NCI-H460 (cell line): ENCODE measurements at places on chromosomes 2 and 18. TPM values are rescaled to one million over a fixed set of nuclear protein-coding genes. Genes with fewer than 3 reads are reported as not detected.

DNA sequence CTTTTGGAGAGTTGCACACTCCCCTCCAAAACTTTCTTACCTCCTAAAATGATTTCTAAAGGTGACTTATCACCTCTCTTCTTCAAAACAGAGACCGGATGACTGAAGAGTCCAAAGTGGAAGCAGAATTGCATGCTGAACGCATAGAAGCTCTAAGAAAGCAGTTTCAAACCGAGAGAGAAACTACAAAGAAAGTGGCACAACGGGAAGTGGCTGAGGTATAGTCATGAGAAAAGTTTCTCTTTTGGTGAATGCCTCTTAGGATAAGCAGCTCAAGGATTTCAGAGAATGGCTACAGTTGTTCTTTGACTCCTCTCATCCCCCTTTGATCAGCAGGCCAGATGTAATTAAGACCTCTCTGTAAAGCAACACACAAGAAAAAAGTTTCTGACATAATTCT is 73.6 kb downstream of the GTF3C3 start:
- DNase-seq = no peak

DNA sequence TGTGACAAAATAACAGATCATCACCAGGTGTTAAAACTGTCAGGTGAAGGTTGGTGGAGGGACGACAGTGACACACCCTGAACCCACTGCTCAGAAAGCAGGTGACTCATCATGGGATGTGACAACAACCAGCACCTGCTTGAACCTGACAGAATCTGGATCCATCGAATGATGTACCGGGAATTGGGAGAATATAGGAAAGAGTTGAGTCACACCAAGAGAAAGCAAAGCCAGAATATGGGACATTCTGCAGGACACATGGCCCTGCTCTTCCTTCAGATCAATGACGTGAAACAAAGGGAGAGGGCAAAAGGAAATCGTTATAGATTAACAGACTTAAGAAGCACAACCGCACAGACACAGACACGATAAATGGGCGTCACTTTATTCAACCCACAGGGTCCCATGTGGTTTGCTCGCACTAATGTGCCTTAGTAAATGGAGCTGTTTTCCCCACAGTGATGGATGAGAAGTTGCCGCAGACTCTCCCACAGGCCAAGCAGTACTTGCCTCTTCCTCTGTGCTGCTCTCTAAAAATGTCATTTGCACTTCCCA is 100.1 kb downstream of the CRACDL start:
- no peak for DNase-seq

- peak; percentile 18 for DNase-seq
Observed at GRCh38 chr2:233210843-233211547, 40.5 kb upstream of the ATG16L1 start.

- no peak for DNase-seq
Observed at GRCh38 chr2:15009681-15010080, 377.2 kb downstream of the LRATD1 start.

- no peak for DNase-seq
Observed at GRCh38 chr18:79588636-79589481, 90.7 kb upstream of the CTDP1 start.

DNA sequence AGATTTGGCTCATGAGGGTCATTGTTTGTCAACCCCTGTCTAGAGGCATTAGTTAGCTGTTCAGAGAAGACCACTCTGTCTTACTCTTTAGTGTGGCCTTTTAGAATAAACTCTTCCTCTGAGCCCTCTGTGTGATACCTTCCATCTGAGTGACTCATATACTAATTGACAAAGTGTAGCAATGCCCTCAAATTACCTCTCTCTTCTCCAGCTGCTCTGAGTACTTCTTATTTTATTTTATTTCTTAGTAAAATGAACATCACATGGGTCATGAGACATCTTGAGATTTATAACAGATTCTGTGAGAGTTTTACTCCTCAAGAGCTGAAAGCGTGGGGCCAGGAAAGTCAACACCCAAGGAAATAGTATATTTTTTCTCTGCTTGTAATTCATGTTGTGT is 67.4 kb downstream of the KCTD18 start:
- DNase-seq = no peak

- no peak for DNase-seq
Observed at GRCh38 chr18:72376256-72376655, 167.9 kb downstream of the CBLN2 start.

GRCh38 chr18:35389095-35389618 is 12.0 kb upstream of the ZNF396 start:
- DNase-seq = no peak

- DNase-seq = no peak
Observed at GRCh38 chr18:74438091-74438490, 19.0 kb downstream of the DIPK1C start.

GRCh38 chr18:35756506-35757117 is 175.1 kb downstream of the GALNT1 start:
- peak; percentile 52 for DNase-seq

DNA sequence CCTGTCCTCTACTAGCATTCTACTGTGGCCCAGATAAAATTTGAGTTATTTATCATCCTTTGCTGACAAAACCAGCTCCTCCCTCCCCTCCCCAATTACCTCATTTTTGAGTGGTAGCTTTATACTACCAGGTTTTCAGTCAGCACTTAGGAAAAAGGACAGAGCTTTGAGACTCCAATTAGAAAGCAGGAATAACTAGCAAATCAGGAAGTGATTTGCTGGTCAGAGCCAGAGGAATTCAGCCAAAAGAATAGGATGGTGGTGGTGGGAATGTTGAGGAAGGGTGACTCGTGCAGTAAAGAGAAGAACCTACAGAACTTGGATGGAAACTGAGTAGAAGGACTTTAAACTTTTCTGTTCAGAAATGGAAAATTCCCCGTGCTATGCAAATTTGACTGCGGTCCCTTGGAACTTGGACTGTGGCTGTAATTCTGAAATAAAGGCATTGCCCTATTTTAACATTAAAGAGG is 3.7 kb downstream of the MYL12B start:
- DNase-seq = no peak

DNA sequence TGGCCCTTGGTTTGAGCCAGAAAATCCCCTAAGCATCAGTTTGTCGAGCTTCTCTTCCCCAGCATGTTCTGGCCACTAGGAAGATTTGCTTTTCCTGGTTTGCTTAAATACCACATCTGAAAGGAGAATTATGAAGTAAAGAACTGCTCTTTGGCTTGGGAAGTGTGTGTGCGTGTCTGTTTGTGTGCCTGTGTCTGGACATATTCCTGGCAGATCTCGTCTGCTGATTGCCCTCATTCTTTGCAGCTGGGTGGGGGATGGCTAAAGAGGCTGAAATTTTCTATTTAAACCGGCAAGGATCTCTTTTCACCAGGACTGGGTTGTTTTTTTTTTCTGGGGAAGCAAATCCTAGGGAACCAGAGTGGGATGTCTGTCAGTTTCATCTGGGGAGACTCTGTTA is 57.3 kb upstream of the MBOAT2 start:
- no peak for DNase-seq

- no peak for DNase-seq
Observed at GRCh38 chr2:202541137-202541536, 93.6 kb upstream of the FAM117B start.

DNA sequence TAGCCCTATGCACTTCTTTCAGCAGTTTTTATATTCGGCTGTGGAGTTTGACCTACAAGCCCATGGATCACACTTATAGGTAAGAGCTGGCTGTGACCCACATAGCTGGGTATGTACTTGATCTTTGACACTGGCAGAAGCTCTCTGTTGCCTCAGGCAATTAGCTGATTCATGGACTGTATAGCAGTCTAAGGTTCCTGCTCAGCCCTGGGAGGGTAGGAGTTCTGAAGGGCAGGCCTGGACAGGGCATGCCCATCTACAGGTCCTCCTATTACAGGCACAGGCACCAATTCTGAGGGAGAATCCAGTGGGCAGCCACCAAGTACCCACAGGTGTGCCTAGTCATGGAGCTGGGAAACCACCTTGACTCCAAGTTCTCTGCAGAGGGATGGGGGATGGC is 301.8 kb upstream of the GALNT5 start:
- DNase-seq = no peak

DNA sequence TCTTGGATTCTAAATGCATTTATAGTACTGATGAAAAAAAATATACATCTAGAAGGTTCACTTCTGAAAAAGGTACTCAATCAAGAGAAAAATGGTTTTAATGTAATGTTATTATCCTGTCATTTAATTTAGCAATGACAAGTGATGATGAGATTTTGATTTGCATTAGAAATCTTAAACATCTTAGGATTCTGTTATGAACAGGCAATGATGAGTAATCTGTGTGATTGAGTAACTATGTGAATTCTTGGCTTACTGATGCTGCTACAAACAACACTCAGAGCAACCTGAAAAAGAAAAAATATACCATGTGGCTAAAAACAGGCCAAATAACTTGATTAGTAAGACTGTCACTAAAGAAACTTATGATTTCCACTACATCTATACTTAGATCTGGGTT is 30.1 kb downstream of the RBKS start:
- peak; percentile 41 for DNase-seq

MYO5B gene
- total RNA-seq = 25.0 and 26.2 TPM in 2 replicates

EFR3B gene
- total RNA-seq = 6.9 and 7.0 TPM in 2 replicates

RIOK3 gene
- total RNA-seq = 94.9 and 105 TPM in 2 replicates

IL1RL2 gene
- not detected in 2 replicates for total RNA-seq

CAPN14 gene
- not detected in 2 replicates for total RNA-seq

STK11IP gene
- 18.1 and 21.6 TPM in 2 replicates for total RNA-seq

NT5DC4 gene
- total RNA-seq = not detected in 2 replicates

NT5C1B gene
- total RNA-seq = not detected in 2 replicates
